NCI-H2081 treated with DMSO at 0.1 percent for 48 hours (cell line): ENCODE measurements at places on chromosomes 6 and 20.

DNA sequence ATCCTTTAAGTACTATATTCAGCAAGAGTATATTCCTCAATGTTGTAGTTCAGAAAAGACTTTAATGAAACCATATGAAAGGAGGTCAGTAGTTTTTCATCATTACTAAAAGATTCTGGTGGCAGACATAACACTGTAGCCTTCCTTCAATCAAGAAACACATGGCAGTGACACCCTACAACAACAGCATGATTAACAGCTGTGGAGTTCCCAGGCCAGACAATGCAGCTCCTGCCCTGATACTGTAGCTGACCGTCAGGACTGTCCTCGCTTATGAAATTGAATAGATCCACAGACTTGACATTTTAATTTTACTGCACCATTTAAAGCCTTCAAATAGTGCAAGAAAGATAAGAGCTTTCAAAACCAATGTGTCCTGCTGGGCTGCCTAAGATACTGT lies 43.6 kb downstream of the USP45 start:
- DNase-seq = no peak

DNA sequence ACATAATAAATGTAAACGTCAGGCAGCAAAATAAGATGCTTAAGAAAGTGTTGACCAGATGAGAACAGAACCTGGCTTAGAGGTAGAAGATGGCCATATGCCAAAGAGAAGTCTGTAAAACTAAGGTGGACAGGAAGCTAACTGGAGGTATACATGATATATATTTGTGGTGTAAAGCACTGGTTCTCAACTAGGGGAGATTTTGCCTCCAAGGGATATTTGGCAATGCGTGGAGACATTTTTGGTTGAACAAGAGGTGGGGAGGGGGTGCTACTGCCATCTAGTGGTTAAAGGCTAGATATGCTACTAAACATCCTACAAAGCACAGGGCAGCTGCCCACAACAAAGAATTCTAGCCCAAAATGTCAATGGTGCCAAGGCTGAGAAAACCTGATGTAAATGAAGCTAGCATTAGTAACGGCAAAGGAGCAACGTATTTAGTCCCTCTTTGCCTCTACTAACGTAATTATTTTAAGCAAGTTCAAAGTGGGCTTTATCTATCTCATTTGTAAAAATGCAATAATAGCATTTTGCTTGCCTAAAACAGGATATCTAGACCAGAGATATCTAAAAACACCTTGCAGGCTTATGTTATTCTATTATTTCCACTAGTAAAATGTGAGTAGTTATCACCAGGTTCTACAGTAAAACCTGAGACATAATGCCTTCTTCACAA lies 182.6 kb downstream of the RNGTT start:
- peak; percentile 75 for DNase-seq

- no peak for DNase-seq
These were observed 623.0 kb downstream of the TBC1D32 start for GRCh38 chr6:120711255-120711654.

DNA sequence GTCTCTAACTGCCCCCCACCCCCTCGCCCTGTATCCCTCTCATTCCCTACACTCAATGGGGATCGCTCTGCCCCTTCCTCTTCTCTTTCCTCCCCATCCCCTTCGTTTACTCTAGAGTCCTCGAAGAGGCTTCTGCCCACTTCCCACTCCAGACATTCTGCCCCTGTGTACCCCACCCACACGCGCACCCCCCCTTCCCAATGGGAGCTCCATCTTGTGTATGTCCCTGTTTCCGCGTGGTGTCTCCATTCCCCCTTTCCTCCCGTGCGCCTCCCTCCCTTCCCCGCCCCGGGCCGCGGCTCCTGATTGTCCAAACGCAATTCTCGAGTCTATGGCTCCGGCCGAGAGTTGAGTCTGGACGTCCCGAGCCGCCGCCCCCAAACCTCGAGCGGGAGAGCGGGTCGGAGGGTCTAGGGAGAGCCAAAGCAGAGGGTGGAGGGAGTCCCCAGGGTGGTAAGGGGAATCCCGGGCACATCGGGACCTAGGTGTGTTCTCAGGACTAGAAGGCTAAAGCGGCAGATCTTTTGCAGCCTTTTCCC lies 679 bp upstream of the RING1 start:
- DNase-seq = no peak

DNA sequence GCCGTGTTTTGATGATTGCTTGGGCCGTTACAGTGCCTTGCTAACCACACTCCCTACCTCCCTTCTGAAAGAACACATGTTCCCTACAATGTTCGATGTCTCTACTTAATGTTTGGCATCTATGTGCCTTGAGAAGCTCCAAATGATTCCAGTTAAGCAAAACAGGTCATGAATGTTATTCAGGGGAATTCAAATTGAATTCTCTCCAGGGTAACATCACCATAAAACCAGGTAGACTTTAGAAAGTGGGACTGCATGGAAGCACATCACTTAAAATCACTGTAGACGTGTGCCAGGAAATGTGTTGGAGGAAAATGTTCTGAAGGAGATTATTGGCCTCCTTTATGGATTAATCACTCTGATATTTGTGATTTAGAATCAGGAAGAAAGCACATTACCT lies 128.1 kb downstream of the ADAT2 start:
- no peak for DNase-seq

GRCh38 chr20:53059848-53060247 lies 87.7 kb downstream of the TSHZ2 start:
- DNase-seq = no peak

- no peak for DNase-seq
These were observed 121.2 kb downstream of the INSM1 start for GRCh38 chr20:20489054-20489453.

DNA sequence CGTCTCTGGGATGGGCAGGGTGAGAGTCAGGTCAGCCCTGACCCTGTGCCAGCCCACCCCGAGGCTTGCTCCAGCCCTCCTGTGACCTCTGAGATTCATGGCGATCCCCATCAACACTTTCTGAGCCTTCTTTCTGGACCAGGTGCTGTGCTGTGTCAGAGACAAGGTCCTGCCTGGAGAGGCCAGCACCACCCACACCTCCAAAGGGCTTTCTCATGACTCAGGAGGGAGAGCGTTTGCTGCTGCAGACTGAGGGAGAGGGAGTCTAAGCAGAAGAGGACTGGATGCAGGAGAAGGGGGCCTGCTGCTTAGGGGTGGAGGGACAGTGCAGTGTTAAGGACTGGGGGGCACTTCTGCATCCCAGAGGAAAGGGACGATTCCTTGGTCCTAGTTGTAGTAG lies 193.5 kb downstream of the LRFN2 start:
- DNase-seq = no peak

GRCh38 chr6:136822046-136822375 lies 381 bp upstream of the PEX7 start:
- no peak for DNase-seq

- DNase-seq = no peak
These were observed 35.4 kb downstream of the NINL start for GRCh38 chr20:25549843-25550477.

- DNase-seq = no peak
These were observed 96.0 kb downstream of the EYA2 start for GRCh38 chr20:46990596-46991104.

GRCh38 chr6:168939796-168940195 lies 313.9 kb downstream of the THBS2 start:
- no peak for DNase-seq

GRCh38 chr6:139894271-139894670 lies 519.8 kb upstream of the CITED2 start:
- DNase-seq = no peak

DNA sequence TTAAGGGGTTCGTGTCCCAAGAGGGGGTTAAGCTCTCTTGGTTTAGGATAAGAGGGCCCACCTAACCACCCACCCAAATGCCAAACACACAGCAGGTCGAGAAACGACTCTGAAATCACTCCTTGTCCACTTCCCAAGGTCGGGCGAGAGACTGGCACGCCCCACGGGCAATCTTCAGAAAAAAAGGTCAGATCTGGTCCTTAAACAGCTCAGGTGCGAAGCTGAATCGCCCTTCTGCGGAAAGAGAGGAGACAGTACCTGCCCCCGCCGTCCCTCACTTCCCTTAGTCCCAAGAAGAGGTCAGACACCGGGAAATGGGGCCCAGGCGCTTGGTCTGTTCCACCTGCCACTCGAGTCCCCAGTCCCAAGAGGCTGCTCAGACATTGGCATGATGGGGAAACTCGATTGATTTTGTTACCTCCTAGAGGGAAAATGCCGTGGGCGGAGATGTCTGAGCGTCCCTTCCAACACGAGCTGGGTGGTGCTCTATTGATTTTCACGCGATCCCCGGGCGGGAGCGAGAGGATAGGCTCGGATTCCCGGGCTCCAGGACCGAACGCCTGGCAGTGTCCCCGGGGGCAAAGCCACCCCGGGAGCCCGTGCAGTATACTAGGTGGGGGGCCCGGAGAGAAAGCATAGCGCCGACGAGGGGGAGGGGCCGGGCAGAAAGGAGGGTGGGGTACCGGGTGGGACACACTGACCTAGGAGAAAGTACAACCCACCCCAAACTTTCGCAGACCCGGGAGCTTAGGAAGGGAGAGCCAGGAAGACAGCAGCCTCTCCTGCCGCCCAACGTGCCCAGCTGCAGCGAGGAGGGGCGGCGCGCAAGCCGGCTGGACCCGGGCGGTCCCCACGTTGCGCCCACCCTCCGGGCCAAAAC lies 1.1 kb upstream of the SAMD5 start:
- DNase-seq = no peak

- no peak for DNase-seq
These were observed 809 bp upstream of the NOL7 start for GRCh38 chr6:13614126-13614925.

GRCh38 chr6:28634761-28635546 lies 109.3 kb downstream of the GPX5 start:
- peak; percentile 3 for DNase-seq

- no peak for DNase-seq
These were observed 290.8 kb downstream of the ZNF217 start for GRCh38 chr20:53302695-53303412.

DNA sequence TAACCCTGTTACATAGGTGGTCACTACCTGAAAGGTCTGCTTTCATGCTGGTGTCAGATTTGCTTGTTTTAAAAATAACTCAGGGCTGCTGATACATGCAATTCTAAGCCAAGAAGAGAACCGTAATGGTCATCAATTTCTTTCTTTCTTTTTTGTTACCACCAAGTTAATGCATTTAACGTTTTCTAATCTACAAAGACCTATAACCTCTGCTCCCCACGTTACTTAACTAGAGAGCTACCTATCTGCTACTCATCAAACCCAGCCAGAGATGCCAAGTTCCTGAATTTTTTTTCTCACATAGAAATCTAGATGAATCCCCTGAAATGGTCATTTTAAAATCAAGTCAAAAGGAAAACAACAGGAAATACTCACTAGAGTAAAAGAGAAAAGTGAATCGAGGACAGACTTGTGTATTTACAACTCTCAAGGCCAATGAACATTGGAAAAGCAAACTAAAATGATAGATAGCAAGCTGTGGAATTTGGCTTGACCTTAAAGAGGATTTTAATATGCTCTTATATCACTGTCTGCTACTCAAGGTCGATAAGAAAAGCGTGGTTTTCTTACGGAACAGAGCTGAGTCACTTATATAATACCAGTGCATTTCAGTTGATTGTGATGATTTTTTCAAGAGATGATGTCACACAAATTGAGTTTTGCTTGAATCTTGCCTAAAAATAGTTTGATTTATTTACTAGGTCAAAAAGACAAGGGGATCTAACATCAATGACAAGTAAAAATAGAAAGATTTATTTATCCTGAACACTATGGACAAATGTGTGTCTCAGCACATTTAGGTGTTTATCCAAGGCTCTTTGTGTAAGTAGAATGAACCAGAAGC lies 67.9 kb downstream of the SGK1 start:
- no peak for DNase-seq

DNA sequence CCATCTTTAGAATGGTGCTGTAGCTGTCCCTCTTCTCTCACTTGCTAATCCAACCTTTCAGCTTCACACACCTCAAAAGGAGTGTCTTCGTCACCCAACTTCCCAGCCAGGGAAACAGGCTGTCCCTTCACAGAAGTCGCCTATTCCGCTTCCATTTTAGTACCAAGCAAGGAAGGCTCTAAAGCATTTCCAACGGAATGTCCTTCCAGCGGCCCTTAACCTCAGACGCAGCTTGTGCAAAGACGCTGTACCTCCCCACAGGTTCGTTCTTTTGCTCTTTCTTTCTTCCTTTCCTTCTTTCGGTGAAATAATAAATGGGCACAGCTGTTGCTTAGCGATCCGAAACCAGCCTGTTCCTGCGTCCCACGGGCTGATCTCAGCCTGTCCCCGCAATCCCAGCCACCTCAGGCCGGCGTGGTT lies 1.5 kb downstream of the PTPRT start:
- no peak for DNase-seq

GRCh38 chr6:1047981-1048541 lies 263.8 kb upstream of the FOXQ1 start:
- DNase-seq = no peak

- DNase-seq = no peak
These were observed 61.2 kb downstream of the GCLC start for GRCh38 chr6:53483423-53484353.

- DNase-seq = no peak
These were observed 109.3 kb upstream of the AFDN start for GRCh38 chr6:167717455-167717854.

DNA sequence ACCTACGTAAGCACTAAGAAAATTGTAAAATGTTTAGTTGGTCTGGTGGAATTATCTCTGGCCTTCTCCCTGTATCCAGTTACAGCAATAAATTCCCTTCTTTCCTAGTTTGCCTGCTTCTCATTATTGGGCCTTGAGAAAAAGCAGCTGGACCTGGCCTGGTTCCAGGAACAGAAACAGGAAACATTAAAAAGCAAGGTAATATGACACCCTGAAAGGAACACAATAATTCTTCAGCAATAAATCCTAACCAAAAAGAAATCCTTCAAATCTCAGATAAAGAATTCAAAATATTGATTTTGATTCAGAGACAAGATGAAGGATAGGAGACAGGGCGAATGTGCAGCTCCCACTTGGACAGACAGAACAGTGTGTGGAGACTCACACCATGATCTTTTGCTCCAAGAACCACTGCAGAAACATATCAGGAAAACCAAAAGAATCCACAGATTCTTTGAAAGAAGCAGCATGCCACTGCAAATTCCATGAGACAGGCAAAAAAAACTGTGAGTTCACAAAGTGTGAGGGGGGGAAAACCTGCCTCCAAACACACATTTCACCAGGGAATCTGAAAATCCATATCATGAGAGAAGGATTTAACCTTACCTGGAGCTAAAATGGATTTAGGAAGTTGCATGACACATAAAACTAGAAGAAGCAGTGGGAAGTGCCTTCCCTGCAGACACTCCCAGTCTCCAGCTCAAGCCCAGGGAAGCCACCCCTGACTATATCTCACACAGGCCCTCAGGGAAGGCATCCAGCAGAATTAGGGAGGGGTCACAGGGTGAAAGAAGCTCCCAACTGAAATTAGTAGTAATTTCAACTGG lies 28.9 kb downstream of the TREM1 start:
- DNase-seq = no peak

- DNase-seq = no peak
These were observed 41.0 kb downstream of the SNX14 start for GRCh38 chr6:85552652-85553051.
